ENCODE measurements at places on chromosomes 1 and 21.

- no peak for DNase-seq
Measured at GRCh38 chr1:109996476-109996875, 11.9 kb downstream of the AHCYL1 start.

DNA sequence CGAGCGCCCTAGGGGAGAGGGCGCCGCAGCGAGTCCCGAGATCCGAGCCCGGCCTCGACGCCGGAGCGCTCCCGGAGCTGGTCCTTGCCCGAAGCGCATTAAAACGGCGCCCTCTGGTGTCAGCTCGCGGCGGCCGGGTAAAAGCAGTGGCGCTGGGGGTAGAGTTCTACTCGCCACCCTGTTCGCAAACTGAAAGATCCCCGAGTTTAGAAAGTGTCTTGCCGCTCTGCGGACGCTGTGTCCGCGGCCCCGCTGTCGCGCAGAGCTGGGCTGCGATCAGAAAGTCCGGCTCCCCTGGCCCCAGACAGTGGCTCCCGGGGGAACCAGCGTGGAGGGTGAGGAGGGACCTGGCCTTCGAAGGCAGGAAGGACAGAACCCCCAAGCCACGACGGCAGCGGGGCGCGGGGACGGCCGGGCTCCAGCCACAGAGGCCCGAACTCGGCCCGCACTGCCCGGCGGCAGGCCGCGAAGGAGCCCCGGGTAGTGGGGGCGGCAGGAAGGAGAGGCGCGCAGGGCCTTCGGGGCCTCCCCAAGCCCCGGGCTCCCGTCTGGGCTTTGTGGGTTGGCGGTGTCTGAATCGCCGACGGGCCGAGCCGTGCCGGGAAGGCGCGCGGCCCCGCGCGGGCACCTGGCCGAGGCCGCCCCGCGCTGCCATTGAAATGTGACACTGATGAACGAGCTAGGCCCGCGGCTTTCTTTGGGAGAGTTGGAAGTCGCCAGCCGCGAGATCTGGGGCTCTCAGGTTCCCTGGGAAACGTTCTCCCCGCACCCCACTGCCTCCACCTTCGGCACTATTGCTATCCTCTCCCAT lies 39.1 kb upstream of the NFIA start:
- DNase-seq, result peak; percentile 85

DNA sequence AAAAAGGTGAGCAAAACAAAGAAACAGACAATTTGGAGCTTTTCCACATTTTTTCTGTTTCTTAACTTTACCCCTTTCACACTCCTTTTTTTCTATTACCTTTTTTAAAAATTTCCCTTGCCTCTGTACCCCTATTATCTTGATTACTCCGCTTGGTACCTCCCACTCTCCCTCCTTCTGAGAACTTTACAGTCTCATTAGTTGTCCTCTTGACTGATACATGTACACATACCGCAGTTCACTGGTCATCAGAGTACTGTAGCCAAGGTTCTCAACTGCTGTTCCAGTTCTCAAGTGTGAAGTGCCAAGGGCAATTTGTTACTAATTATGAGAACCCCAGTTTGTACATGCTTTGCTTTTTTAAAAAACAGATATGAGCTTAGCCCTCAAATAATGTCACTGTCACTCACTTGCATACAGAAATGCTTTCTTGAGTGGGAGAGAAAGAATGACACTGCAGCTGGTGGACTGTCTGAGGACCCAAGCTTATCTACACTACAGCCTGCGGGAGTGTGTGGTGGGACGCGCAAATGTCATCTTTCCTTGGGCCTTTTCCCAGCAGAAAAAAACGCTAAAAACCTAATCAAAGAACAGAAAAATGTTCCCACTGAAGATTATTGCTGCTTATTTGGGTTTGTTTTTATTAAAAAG lies 160.8 kb downstream of the DISP1 start:
- DNase-seq, result no peak

- no peak for DNase-seq
Measured at GRCh38 chr1:170660281-170660713, 3.6 kb upstream of the PRRX1 start.

DNA sequence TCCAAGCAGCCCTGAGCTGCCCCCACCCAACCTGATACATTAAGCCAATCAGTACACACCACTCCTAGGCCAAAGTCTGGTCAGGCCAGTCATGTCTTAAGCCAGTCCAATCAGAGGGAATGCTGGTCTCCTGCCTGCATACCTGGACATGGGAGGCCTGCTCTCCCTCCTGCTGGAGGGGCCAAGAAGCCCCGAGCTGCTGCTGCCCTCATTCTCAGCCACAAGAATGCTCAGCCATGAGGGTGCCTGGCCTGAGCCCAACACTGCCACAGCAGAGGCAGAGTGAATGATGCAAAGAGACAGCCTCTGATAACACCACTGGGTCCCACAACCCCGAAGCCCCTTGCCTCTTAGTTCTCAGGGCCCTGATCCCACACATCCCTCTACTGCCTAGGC lies 23.0 kb downstream of the CHD5 start:
- no peak for DNase-seq

GRCh38 chr1:56376188-56376984 lies 203.0 kb downstream of the PLPP3 start:
- no peak for DNase-seq

DNA sequence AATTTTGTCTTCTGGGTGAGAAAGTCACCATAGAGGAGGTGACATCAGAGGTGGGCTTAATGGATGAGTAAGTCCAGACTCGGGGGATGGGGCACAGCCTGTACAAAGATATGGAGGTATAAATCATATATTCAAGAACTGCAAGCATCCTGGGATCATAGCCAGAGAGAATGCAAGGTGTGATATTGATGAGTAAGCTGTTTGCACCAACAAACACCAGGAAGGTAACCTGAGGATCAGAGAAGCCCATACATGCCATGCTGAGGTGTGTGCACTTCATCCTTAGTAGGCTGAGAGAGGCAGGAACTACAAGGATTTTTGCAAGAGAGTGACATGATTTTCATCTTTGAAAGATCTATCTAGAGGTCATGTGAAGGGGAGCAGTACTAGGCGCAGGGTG lies 306.4 kb downstream of the HHAT start:
- no peak for DNase-seq

DNA sequence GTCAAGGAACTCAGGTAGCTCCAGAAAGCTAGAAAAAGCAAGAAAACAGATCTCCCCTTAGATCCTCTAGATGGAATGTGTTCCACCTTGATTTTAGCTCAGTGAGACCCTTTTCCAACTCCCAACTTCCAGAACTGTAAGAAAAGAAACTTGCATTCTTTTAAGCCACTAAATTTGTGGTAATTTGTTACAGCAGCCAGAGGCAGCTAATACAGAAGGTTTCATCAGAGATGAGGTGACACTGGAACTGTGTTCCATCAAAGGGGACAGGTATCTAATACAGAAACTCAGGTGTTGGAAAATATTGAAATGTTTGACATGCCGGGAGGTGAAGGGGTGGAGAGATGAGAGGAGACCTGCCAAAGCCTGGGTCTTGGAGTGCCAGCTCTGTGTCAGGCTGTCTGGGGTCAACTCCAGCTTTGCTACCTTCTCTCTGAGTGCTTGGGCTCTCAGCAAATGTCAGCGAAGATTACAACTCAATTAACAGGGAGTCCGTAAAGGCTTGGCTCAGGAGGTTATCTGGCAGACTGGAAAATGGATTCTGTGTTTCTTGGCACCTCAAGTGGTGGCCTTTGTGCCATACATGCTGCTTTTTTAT lies 71.3 kb downstream of the PLPP3 start:
- DNase-seq, result no peak
